ENCODE measurements at places on chromosomes 12 and 14.

- DNase-seq, result no peak
Measured at GRCh38 chr12:130562716-130563115, 153.4 kb downstream of the RIMBP2 start.

DNA sequence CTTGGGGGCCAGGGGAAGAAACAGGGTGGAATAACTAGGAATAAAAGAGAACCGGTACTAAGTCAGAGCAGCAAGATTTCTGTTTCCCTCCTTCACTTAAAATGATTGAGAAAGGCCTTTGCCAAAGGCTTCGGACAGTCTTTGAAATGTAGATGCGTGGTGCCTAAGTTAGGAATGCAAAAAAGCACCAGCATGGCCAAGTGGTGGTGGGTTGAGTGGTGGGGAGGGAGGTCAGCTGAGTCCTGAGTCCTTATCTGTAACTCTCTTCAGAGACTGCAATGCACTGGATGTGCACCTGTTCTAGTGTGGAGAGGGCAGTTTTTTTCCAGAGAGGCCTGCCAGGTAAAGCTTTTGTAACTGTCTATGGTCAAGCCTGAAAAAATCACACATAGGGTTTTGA lies 919.9 kb downstream of the FSCB start:
- DNase-seq, result no peak

DNA sequence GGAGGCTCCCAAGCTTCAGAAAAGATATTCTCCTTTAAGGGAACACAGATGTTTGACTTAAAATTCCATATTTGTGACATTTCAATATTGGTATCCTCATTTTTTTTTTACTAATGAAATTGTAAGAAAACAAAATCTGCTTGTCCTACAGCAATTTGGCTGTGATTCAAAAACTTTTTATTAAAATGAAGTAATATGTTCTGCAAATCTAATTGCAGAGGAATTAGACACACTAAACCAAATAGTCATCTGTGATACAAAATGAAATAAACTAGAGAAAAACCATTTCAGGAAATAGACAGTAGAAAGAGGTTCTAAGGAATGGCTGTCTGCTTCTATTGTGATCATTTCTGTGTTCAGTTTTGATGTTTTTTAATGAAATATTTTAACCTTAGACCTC lies 50.1 kb upstream of the HIF1A start:
- DNase-seq, result no peak

GRCh38 chr12:30533558-30534265 lies 162.0 kb downstream of the IPO8 start:
- no peak for DNase-seq

DNA sequence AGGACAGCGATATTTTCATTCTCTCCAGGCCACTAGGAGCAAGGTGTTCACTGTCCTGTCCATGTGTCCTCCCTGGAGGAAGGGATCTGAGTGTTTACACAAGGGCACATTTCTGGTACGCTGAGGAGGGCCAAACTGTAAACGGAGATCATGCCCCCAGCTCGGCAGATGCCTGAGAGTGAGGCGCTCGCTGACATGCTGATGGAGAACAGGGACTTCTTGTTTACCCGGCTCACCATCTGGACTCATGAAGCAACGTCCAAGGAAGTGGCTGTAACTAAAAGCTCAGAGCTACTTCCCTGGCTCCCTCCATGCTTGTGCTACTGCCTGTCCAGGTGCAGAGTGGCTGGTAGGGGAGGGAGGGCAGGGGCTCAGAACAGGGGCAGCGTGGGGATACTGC lies 43.4 kb upstream of the KCNA1 start:
- no peak for DNase-seq

DNA sequence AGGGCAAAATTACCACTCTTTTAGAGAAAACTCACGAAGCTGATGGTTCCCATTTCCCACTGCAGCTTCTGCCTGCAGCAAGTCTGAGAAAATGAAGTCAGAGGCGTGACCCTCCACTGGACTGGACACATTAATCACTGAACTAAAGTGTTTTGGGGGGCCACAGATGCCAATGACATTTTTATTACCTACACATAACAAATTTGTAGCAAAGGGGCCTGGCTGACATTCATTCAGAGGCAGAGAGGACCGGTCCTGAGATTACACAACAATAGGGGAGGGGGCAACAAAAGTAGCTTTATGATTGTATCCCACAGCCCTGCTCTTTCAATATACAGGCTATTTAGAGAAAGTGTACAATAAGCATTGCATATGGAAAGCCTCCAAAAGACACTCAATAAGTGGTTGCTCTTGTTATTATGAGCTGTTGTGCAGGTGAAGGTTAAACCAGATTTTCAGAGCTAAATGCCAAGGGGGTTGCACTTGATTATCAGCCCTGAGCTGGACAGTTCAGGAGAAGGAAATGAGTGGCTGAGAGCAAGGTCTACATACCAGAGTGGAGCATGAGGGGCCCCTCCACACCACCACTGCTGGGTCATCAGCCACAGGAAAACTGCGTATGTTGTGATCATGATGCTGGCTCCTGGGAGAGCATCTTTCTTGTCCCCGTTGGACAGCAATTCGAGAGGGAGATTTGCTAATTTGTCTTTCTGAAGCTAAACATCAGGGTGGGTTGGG lies 41.5 kb upstream of the CCDC60 start:
- DNase-seq, result no peak

GRCh38 chr12:3885277-3886094 lies 12.3 kb upstream of the PARP11 start:
- peak; percentile 57 for DNase-seq
